ENCODE measurements at places on chromosomes 12 and 14.

DNA sequence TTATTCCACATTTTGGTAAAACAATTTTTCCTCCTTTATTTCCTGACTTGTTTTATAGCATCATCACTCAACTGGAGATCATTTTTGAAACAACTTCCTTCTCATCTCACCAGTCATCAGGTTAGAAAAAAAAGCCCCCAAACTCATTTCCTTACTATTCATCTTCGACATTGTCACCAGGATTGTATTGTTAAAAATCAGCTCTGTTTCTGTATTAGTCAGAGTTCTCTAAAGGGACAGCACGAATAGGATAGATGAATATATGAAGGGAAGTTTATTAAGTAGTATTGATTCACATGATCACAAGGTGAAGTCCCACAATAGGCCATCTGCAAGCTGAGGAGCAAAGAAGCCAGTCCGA is 392.6 kb downstream of the FUT8 start:
- DNase-seq = no peak

GRCh38 chr12:31736472-31736871 is 7.7 kb upstream of the AMN1 start:
- DNase-seq = no peak

DNA sequence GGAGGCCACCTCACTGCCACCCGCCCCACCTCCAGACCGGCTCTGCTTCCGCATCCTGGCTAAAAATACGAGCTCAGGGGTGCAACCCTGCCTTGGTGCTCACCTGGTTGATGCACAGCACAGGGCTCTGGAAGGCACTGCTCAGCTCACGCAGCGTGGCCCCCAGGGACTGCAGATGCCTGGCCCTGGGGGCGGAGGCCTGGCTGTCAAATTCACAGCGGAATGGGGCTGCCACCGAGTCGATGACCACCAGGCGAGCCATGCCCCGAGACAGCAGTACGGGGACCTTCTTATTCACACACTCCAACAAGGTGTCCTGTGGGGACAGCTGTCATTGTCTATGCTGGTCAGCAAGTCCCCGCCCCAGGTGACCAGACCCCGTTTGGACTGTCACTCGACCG is 16.0 kb downstream of the XRCC3 start:
- DNase-seq = no peak

DNA sequence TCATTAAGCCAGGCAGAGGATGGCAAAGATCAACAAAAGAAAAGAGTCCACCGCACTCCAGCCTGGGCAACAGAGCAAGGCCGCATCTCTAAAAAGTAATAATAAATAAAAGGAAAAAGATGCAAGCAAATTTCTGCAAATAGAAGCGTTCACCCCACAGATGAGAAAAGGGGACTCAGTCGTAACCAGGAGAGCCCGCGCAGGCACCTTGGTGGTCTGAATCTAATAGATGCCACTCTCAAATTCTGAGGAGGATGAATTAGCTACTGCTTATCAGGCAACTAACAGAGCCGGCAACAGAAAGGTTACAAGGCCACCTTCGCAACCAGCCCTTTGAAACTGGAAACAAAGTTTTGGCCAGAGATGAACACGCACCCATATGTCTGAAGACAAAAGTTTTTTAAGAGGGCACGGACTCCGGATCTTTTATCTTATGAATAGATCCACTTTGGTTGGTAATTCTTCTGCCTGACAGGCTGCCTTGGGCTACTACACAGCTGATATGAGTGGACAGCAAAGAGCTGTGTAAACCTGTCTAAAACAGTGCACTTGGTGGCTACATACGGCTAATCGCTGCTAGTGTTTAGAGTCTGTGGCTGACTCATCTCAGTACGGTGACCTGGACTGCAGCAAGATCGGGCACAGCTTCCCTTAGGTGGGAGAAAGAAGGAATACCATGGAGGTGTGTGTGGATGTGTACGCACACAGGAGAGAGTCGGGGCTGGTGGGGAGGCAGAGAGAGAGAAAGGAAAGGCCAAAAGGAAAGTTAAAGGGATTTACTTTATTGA is 32.9 kb upstream of the TTC7B start:
- DNase-seq = no peak

DNA sequence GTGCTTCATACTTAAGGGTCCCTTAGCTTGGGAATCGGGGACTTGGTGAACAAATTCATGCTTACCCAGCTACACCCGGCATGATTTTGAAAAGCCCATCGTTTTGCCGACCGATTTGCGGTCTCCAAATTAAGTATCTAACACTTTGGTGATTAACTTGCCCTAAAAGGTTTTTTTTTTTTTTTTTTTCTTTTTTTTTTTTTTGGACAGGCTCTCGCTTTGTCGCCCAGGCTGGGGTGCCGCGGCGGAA is 843 bp upstream of the HSP90AA1 start:
- DNase-seq = peak; percentile 14

GRCh38 chr12:48018618-48018995 is 14.3 kb upstream of the COL2A1 start:
- no peak for DNase-seq

- no peak for DNase-seq
Observed at GRCh38 chr12:45200491-45201043, 15.3 kb upstream of the ANO6 start.

- DNase-seq = no peak
Observed at GRCh38 chr12:108696996-108697290, 34.4 kb downstream of the CORO1C start.

GRCh38 chr14:22976620-22977433 is 5.5 kb downstream of the AJUBA start:
- no peak for DNase-seq

- DNase-seq = no peak
Observed at GRCh38 chr14:89519040-89519439, 102.0 kb upstream of the FOXN3 start.

DNA sequence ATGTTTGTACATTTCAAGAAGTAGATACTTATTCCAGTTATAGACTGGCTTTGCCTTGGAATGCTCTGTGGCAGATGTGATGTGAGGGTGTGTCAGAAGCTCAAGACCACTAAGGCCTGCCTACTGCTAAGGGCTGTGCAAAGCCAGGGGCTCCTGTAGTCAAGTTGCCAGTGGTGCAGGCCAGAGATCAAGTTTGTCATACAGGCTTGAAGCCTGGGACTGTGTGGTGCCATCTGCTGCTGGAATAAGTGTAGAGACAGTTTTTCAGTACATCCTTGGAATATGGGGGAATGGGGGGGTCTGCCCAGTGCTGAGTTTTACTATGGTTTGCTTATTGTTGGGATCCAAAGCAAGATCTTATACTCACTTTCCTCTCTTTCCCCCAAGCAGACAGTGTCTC is 649.9 kb upstream of the FOXG1 start:
- DNase-seq = no peak

GRCh38 chr12:8034802-8035201 is 2.3 kb downstream of the FOXJ2 start:
- no peak for DNase-seq

GRCh38 chr12:49017891-49018260 is 700 bp downstream of the PRKAG1 start:
- no peak for DNase-seq

- DNase-seq = no peak
Observed at GRCh38 chr14:84336433-84336832, 1193.5 kb upstream of the FLRT2 start.

- no peak for DNase-seq
Observed at GRCh38 chr12:215116-215515, 1.2 kb upstream of the SLC6A12 start.

DNA sequence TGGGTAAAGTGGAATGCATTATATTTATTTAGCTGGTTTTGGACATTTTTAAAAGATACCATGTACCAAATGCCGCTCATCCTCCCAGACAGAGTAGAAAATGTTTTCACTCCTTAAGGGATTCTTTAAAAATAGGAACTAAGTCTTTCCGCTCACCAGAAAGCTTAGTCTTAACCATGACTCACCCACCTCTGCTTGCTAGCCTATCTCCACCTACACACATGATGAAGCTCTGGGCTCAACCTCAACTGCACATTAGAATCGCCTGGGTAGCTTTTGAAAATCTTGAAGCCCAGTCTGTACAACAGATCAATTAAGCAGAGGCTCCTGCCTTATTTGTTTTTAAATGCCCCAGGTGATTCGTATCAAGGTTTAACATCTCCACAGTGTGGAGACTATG is 260.5 kb downstream of the NEDD1 start:
- DNase-seq = no peak

DNA sequence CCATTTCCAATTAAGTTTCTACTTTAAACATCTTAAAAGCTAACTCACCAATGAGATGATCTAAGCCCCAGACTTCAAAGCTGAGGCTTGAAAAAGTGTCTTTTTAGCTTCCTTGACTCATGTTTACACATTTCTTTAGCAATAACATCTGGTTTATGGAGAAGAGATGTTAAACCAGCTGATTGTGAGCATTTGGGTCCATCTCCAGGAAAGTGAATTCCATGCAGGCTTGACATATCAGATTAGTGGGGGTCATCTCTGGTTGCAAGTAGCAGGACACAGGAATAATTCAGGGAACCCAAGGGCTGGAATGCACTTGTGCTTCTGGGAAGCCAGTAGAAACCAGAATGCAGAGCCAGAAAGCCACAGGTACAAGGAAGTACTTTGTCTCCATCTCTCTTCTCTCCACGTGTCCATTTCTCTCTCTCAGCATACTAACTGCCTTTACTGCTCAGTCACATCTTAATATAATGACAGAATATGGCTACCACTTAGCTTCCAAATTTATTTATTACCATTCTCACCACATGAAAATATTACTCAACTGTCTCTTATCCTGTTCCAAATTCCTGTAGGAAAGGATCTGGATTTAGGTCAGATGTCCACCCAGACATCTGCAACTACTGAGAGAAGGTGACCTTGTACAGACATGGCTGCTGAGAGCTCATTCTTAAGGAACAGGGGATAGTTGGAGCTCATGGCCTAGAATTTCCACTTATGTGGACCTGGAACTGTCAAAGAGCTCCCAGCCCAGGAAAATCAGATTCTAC is 104.4 kb downstream of the SCN8A start:
- DNase-seq = no peak

- no peak for DNase-seq
Observed at GRCh38 chr14:74834692-74835392, 41.1 kb downstream of the PROX2 start.

- DNase-seq = no peak
Observed at GRCh38 chr12:47686645-47687240, 19.1 kb downstream of the RPAP3 start.

DNA sequence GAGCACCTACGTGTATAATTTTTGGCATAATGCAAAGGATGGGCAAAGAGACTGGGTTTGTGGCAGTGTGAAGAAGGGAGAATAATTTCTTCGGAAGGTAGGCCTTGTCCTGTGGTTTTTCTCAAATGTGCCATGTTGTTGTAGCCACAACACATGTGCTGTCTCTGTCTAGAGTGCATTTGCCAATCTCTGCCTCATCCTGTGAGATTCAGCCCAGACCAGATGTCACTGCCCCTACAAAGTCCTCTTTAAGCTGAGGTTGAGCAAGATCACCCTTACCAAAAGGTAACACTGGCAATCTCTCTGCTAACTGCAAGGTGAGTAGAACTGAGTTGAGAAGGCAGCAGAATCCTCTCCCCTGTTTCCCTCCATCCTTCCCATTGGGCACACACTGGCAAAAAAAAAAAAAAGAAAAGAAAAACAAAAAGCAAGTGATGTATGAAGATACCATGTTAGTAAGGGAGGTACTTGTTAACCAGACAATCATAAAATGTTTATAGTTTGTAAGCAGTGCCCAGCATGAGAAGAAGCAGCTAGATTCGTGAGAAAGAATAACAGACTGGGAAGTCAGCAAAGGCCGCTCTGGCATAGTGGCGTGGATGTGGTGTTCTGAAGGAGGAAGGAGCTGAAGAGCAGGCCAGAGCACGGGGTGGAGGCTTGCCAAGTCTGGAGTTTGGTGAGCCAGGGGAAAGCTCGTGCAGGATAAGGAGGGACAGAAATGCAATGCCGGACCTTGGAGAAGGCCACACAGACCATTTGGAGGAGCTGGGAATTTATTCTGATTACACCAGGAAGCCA is 18.9 kb downstream of the DYRK2 start:
- DNase-seq = no peak

GRCh38 chr14:61321385-61322010 is at the start of gene PRKCH:
PRKCH (plus strand) TSS chr14:61321579; CDS start chr14:61322102, 523 bp downstream.
- peak; percentile 59 for DNase-seq

- DNase-seq = no peak
Observed at GRCh38 chr12:92488735-92489134, 214.1 kb upstream of the PLEKHG7 start.

- no peak for DNase-seq
Observed at GRCh38 chr14:91113829-91114078, at the start of gene DGLUCY. DGLUCY (plus strand) TSS chr14:91114073; CDS start chr14:91160295, 46,222 bp downstream.

- DNase-seq = no peak
Observed at GRCh38 chr14:83863042-83863774, 1666.7 kb upstream of the FLRT2 start.

- no peak for DNase-seq
Observed at GRCh38 chr12:78406828-78407227, 457.7 kb upstream of the SYT1 start.

DNA sequence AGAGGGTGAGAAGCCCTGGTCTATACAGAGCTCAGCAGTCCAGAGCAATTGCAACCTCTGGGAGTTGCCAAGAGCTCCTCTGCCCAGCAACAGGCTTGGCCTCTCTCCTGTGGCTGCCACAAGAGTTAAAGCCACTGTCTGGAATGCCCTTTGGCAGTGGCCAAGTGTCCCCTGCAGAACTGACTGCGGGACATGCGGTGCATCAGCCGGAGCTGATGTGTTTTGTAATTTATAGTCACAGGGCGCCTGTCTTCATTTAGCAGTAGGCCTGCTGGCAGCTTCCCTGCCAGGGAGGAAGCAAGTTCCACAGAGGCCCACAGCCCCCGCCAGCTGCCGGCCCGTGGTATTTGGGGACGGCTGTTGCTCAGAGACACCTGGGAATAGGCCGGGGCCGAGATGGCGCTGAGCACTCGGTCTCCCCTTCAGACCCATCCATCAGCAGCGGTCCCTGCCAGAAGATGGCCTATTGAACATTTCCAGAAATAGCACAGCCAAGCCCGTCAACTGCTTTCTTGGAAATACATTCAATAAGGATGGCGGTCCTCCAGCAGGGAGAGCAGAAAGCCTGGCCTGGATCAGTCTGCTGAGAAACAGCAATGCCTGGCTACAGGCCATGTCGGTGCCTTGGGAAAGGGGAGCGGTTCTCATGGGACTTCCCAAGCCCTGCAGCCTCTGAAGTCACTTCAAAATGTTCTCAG is 217.4 kb downstream of the CRADD start:
- DNase-seq = no peak

DNA sequence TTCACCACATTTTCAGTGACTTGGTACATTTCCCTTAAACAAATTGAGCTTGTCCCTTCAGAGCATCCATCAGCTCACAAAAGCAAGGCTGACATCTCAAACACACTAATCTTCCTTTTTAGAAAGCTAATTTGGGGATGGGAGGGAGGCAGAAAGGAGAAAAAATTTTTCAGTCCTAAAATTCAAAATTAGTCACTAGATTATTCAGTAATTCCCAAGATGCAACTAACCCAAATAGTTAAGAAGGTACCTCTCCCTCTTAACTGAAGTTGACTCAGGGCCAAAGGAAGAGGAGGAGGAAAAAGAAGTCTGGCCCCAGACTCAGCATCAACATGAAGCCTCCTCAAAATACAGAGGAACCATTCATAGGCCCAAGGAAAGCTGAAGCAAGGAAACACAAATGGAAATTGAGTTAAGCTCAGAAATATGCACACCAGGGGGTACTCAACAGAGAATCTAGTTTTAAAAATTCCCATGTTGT is 21.7 kb downstream of the CBX5 start:
- no peak for DNase-seq
